Fibroblast of lung (primary cell): ENCODE measurements at places on chromosomes 13 and 19. TPM values are rescaled to one million over a fixed set of nuclear protein-coding genes. Genes with fewer than 3 reads are reported as not detected.

- H3K4me3 ChIP-seq: peak overlapping the region; percentile 84
- H3K27ac ChIP-seq: peak overlapping the region; percentile 61
- DNase-seq: no peak
- H3K27me3 ChIP-seq: no peaks in the 10 kb centered on the region
These were observed 753 bp downstream of the ZNF235 start for GRCh38 chr19:44303976-44304568.

- H3K4me3 ChIP-seq: no peak overlapping the region
- H3K36me3 ChIP-seq: no peaks in the 10 kb centered on the region
- H3K27ac ChIP-seq: no peak overlapping the region
- no peaks in the 10 kb centered on the region for H3K4me1 ChIP-seq
- no peak for DNase-seq
These were observed 972.0 kb upstream of the PCDH20 start for GRCh38 chr13:62387647-62388046.

The KIR3DL1 gene
- not detected in 2 replicates for total RNA-seq

GRCh38 chr13:109869312-109870237 is 83.2 kb upstream of the IRS2 start:
- H3K27me3 ChIP-seq: no peaks in the 10 kb centered on the region
- no peaks in the 10 kb centered on the region for H3K36me3 ChIP-seq
- peaks cover 9% of the 10 kb centered on the region for H3K4me1 ChIP-seq
- H3K27ac ChIP-seq: peak overlapping the region; percentile 52
- H3K4me3 ChIP-seq: peak overlapping the region; percentile 26
- peak; percentile 70 for DNase-seq

DNA sequence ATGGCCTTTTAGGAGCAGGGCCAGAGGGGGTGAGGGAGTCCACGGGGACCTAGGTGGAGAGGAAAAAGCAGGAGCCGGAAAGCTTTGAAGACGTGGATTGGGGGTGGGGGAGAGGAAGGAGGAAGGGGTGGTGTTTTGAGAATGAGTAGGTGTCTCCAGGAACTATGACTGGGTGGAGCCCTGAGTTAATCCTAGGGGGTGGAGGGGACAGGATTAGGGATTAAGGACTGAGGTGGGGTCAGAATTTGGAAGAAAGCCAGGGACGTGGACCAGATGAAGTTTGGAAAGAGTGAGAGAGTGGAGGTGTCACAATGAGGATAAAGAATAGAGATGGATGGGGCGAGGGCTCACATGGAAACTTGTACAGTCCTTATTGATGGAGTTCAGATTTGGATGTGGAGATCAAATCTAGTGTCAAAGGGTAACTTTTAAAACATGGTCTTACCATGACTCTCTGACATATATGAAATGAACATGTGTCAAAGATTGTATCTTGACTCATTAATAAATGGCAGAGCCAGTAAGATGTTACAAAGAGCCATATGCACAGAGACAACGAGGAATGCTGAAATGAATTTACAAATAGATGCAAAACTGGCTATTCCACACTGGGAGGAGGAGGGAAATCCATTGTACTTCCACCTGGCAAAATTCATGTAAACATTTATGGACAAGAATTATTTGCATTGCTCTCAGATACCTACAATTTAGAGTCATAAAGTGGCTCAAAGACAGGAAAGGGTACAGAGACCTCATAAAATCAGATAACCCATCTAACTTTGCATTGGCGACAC is 1.7 kb upstream of the KLK13 start:
- no peaks in the 10 kb centered on the region for H3K36me3 ChIP-seq
- H3K4me1 ChIP-seq: no peaks in the 10 kb centered on the region
- no peak overlapping the region for H3K4me3 ChIP-seq
- DNase-seq: no peak

- H3K4me1 ChIP-seq: no peaks in the 10 kb centered on the region
- no peak for DNase-seq
- no peaks in the 10 kb centered on the region for H3K36me3 ChIP-seq
- no peaks in the 10 kb centered on the region for H3K27me3 ChIP-seq
These were observed 5.0 kb upstream of the LILRB5 start for GRCh38 chr19:54262066-54262465.

- no peaks in the 10 kb centered on the region for H3K27me3 ChIP-seq
- peaks cover 10% of the 10 kb centered on the region for H3K36me3 ChIP-seq
- peak overlapping the region; percentile 73 for H3K4me3 ChIP-seq
- DNase-seq: peak; percentile 79
- peaks cover 18% of the 10 kb centered on the region for H3K4me1 ChIP-seq
These were observed 31.4 kb downstream of the NFIX start for GRCh38 chr19:13026462-13027370.

GRCh38 chr19:16366433-16367260 is 42.0 kb downstream of the KLF2 start:
- no peak overlapping the region for H3K4me3 ChIP-seq
- H3K27me3 ChIP-seq: no peaks in the 10 kb centered on the region
- DNase-seq: no peak

The ATP4A gene
- not detected in 2 replicates for total RNA-seq

- H3K27me3 ChIP-seq: no peaks in the 10 kb centered on the region
- H3K36me3 ChIP-seq: no peaks in the 10 kb centered on the region
- DNase-seq: peak; percentile 49
- H3K4me1 ChIP-seq: no peaks in the 10 kb centered on the region
- no peak overlapping the region for H3K4me3 ChIP-seq
These were observed 407.8 kb downstream of the LIG4 start for GRCh38 chr13:107807306-107808073.

The NLRP4 gene
- not detected in 2 replicates for total RNA-seq

- H3K4me3 ChIP-seq: no peak overlapping the region
- H3K27ac ChIP-seq: no peak overlapping the region
- DNase-seq: no peak
- no peaks in the 10 kb centered on the region for H3K4me1 ChIP-seq
- no peaks in the 10 kb centered on the region for H3K27me3 ChIP-seq
These were observed 247.4 kb downstream of the OXGR1 start for GRCh38 chr13:96746886-96747285.

DNA sequence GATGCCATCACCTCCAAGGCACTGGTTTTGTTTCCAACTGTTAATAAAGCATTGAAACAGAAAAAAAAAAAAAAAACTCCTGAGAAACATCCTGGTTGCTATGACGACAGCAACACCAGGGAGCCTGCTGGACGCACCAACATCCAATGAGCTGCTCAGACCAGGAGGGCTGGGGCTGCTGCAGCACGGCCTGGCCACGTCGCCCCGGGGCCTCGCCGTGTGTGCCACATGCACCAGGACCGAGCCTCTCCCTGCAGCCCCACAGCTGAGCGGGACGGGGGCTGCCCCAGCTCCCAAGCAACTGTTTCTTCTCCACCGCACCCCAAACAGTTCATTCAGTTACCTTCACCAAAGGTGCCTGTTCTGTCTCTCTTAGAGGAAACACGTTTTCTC is 54.5 kb downstream of the RASA3 start:
- peaks cover 9% of the 10 kb centered on the region for H3K4me1 ChIP-seq
- H3K27me3 ChIP-seq: no peaks in the 10 kb centered on the region
- peaks cover 11% of the 10 kb centered on the region for H3K36me3 ChIP-seq
- H3K4me3 ChIP-seq: no peak overlapping the region
- peak; percentile 48 for DNase-seq

DNA sequence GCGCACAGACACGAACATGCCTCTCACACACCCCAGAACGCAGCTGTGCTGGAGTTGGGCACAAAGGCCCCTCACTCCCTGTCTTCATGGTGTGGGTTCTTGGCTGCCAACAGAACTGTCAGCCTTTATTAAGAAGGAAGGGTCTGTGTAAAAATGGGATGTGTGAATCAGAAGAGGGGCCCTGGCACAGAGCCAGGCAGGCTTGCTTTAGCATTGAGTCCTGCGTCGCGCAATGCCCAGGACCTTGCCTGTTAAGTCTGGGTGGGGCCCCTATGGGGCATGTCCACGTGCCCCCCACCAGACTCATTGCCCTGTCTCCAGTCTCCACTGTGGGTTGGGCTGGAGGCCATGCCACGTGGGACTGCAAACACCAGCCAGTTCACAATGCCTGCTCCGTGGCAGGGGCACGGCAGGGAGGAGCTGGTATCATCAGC is 84.8 kb downstream of the SLC7A1 start:
- no peaks in the 10 kb centered on the region for H3K27me3 ChIP-seq
- H3K4me1 ChIP-seq: peaks cover 3% of the 10 kb centered on the region
- H3K36me3 ChIP-seq: peaks cover 7% of the 10 kb centered on the region
- no peak overlapping the region for H3K4me3 ChIP-seq

- H3K4me1 ChIP-seq: no peaks in the 10 kb centered on the region
- H3K27me3 ChIP-seq: no peaks in the 10 kb centered on the region
- peaks cover 5% of the 10 kb centered on the region for H3K36me3 ChIP-seq
- H3K27ac ChIP-seq: no peak overlapping the region
- no peak overlapping the region for H3K4me3 ChIP-seq
These were observed 16.9 kb downstream of the TMEM150B start for GRCh38 chr19:55308281-55308680.

The KLK12 gene
- total RNA-seq: not detected in 2 replicates

DNA sequence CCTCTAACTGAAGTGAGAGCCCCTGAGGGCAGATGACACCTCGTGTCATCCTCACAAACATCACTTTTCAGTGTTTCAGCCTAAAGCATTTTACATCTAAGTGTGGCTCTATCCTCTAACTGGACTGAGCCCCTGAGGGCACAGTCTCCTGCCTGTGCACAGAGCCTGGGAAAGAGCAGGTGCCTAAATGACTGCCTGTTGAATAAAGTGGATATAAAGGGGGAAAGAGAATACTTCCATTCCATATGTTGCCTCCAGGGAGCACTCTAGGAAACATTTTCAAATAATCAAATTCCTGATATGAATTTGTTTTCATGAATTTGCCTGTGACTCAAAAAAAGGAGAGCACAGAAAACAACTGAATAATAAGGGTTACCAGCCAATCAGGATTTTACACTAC is 32.2 kb downstream of the CNMD start:
- H3K27me3 ChIP-seq: no peaks in the 10 kb centered on the region
- H3K4me1 ChIP-seq: no peaks in the 10 kb centered on the region
- no peak for DNase-seq
- no peak overlapping the region for H3K4me3 ChIP-seq
- H3K27ac ChIP-seq: no peak overlapping the region

DNA sequence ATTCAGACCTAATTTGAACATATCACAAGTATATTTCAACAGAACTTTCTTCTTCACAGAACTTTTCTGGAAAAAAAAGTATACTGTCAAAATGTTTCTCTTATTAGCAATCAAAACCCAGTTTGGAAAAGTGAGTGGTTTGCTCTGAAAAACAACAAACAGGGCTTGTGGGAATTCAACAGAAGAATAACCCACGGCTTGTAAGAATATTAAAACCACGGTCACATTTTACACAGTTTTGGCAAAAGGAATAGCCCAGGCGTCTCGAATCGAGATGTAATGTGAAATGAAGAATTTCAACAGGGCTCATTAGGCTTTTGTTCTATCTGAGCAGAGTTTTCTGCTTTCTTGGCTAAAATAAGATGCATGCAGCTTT is 70.7 kb downstream of the COL4A2 start:
- no peaks in the 10 kb centered on the region for H3K36me3 ChIP-seq
- peaks cover 23% of the 10 kb centered on the region for H3K4me1 ChIP-seq
- no peak overlapping the region for H3K4me3 ChIP-seq
- DNase-seq: no peak

The OR7C1 gene
- total RNA-seq: not detected in 2 replicates

- no peak overlapping the region for H3K27ac ChIP-seq
- no peaks in the 10 kb centered on the region for H3K27me3 ChIP-seq
- H3K4me3 ChIP-seq: no peak overlapping the region
- no peaks in the 10 kb centered on the region for H3K36me3 ChIP-seq
- DNase-seq: no peak
These were observed 52.0 kb upstream of the GTF2F2 start for GRCh38 chr13:45068036-45069001.

The SULT2B1 gene
- total RNA-seq: 0.33 TPM in 1 of 2 replicates, not detected in the other

DNA sequence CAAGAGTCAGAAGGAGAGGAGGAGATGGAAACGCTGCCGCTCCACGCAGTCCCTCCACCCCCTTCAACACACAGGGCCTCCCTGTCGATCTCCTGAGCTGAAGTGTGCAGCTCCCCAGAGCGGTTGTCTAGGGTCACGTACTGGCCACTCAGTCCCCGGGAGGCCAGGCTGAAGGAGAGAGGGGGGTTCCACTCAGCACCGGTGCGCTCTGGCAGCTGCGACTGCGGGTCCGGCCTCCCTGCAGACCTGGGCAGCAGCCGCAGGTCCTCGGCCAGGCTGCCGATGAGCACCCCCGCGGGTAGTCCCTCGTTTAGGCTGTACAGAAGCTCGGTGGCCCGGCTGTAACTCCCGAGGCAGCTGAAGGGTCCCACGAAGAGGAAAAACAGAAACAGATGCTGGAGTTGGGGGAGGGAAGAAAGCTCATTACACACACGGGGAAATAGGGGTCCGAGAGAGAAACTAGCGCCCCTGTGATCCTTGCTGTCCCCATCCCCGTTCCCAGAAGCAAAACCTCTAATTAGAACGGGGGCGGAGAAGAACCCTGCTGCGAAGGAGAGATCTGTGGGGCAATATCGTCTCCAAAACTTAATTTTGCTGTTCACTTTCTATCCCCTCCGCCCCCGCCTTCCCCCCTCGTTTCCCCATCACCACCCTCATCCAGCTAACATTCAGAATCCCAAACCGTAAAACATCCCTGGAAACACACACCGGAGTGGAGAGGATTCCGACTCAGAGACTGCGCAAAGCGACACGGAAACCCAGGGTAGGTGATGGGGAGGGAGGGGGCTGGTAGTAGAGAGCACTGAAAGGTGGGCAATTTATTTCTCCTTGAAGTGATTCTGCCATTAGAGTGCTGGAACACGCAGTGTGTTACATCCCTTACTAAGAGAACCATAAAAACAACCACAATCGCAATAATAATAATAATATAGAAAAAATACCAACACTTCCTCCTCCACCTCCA is 1.8 kb downstream of the PCDH20 start:
- H3K27me3 ChIP-seq: no peaks in the 10 kb centered on the region
- no peak overlapping the region for H3K4me3 ChIP-seq
- H3K27ac ChIP-seq: no peak overlapping the region
- peak; percentile 1 for DNase-seq
- no peaks in the 10 kb centered on the region for H3K36me3 ChIP-seq

The ERICH4 gene
- total RNA-seq: not detected in 2 replicates

- H3K36me3 ChIP-seq: no peaks in the 10 kb centered on the region
- H3K27ac ChIP-seq: no peak overlapping the region
- no peak for DNase-seq
- H3K4me1 ChIP-seq: no peaks in the 10 kb centered on the region
These were observed 109.5 kb downstream of the DNAJC15 start for GRCh38 chr13:43132911-43133310.

DNA sequence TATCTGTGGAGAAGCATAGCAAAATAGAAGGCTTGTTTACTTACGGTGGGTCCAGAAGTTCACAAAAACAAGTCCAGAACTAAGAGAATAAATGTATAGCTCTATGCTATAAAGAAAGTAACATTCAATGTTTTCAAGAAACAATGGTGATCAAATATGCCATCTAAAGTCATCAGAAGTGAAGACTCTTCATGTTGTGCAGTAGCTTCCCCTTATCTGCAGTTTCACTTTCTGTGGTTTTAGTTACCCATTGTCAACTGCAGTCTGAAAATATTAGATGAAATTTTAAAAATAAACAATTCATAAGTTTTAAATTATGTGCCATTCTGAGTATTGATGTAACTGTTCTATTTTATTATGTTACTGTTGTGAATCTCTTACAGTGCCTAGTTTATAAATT is 72.5 kb downstream of the EDNRB start:
- no peaks in the 10 kb centered on the region for H3K36me3 ChIP-seq
- no peak overlapping the region for H3K4me3 ChIP-seq
- no peak for DNase-seq
- no peaks in the 10 kb centered on the region for H3K27me3 ChIP-seq
- no peaks in the 10 kb centered on the region for H3K4me1 ChIP-seq
- H3K27ac ChIP-seq: no peak overlapping the region

The FBN3 gene
- under 0.01 TPM in 1 of 2 replicates, not detected in the other for total RNA-seq

GRCh38 chr13:114110091-114110829 is 22.2 kb downstream of the RASA3 start:
- no peaks in the 10 kb centered on the region for H3K27me3 ChIP-seq
- H3K27ac ChIP-seq: peak overlapping the region; percentile 55
- no peak for DNase-seq
- peaks cover 14% of the 10 kb centered on the region for H3K36me3 ChIP-seq
- H3K4me1 ChIP-seq: peaks cover 71% of the 10 kb centered on the region

The ZNF805 gene
- total RNA-seq: 33.4 and 40.6 TPM in 2 replicates

The PDE4A gene
- total RNA-seq: 3.1 and 4.1 TPM in 2 replicates
